Lung (tissue), 17 donors: ENCODE measurements at places on chromosomes 6 and 20. TPM values are rescaled to one million over a fixed set of nuclear protein-coding genes. Genes with fewer than 3 reads are reported as not detected.

BFSP1 gene
- 0.65 TPM for polyA plus RNA-seq

GRCh38 chr6:113526553-113526952, 330.6 kb upstream of the MARCKS start:
- DNase-seq, result no peak

DNA sequence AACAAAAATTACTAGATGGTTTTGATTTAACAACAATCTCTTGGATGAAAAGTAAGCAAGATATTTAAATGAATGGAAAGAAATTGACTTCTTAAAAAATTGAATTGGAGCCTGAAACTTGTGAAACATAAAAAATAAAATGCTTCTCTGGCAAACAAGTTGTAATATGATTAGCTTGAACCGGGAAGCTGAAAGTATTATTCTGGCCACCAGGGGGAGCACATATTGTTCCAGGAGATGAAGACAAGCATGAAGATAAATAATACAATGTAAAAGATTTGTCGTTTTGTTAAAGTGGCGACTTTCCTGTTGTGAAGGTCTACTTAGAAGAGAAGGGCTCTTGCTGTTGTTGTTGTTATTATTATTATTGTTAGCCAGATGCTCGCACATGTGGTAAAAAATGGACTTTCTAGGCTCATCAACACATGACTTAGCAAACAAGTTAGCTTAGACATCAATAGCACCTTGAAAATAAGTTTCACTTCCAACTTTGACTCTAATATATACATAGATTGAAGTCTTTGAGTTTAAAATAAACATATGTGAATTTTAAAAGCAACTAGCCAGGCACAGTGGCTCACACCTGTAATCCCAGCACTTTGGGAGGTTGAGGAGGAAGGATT, 14.2 kb downstream of the PAX1 start:
- DNase-seq, result peak; percentile 68

- DNase-seq, result no peak
Observed at GRCh38 chr6:84615113-84615850, 149.1 kb downstream of the TBX18 start.

BPIFA1 gene
- 13.2 TPM for polyA plus RNA-seq

- DNase-seq, result no peak
Observed at GRCh38 chr6:144725736-144726522, 440.8 kb downstream of the UTRN start.

DNA sequence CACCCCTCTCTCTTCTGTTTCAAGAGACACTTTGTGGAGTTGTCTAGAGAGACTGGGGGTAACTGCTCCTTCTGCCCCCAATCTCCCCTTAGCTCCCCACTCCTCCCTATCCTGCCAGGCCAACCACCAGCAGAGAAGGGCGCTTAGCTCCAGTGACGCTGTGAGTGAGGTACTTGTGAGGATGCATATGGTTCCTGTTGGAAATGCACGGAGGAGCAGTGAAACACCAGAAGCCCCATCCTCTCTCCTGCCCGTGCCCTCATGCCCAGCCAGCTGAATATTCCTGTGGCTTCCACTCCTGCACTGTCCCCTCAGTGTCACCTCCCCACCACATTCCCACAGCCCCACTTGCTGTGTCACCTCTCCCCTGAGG, 11.9 kb downstream of the NT5E start:
- DNase-seq, result no peak

DNA sequence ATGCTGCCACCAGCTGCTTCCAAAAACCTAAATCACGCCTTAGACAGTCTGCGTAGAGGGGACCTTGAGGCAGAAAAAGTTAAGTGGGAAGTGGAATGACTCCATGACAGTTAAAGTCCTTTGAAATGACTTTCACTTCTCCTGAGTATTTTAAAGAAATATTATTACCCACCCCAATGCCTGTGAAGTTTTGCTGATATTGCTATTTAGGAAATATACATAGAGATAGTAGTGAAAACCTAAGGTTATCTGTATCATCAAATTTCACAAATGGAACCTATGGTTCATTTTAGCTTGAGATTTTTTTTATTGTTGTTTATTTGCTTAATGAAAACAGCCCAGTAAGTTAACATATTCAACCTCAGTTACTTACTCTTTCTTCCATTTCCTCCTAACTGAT, 182.1 kb upstream of the FBXL4 start:
- DNase-seq, result no peak

BHLHE23 gene
- polyA plus RNA-seq, result not detected

- no peak for DNase-seq
Observed at GRCh38 chr6:165632194-165632593, 30.8 kb downstream of the PDE10A start.

WFDC12 gene
- polyA plus RNA-seq, result 4.9 TPM

GLP1R gene
- 0.06 TPM for polyA plus RNA-seq

- DNase-seq, result no peak
Observed at GRCh38 chr6:130661077-130661476, 166.1 kb upstream of the SMLR1 start.

DNA sequence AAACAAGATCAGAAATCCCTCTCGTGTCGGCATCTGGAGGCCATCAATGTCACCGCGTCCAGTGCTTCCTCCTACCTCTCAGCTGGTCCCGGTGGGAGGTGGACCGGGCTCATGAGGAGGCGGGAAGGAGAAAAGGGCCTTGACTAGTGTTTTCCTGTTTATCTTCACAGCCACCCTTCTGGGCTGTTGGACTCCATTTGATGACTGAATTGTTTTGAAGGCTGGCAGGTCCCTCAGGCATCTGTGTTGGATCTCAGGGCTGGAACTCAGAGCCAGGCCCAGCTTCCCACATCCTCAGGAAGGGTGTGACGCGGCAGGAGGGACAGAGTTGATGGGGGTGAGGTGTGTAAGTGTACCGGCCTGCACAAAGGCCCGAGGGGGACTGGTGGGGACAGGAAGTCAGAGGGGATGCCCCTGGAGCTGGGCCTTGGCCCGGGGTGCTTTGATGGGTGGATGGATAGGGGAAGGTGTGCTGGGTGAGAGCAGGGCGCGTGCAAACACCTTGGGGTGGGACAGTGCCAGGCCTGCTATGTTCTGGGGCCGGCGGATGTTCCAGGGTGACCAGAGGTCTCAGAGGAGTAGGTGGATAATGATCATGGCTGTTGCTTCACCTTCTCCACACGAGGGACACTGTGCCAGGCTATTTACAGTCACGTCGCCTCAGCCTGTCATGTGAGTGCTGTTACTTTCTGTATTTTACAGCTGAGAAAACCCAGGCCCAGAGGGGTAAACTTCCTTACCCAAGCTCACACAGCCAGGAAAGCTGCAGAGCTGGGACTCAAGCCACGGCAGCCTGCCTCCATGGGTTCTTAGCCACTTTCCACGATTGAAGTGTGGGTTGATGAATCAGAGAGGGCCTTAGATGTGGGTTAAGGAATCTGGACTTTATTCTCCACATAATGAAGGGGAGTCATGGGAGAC, 17.9 kb upstream of the CHMP4B start:
- peak; percentile 30 for DNase-seq

DNA sequence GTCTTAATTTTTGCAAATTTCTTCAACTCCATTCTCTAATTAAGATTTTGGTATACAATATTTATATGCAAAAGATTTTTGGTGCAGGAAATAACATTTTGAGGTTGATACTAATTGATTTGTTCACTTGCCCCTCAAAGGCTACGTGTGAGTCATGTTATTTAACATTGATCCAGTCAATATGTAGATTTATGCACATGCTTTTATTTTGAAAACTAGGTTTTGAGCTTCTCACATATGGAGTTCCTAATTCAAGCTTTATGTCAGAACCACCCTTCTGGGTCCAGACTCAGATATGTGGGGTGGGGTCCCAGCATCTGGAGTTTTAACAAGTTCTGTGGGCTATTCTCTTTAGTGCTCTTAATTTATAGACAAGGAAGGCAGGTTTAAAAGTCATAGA, 13.8 kb downstream of the UTRN start:
- no peak for DNase-seq

DNA sequence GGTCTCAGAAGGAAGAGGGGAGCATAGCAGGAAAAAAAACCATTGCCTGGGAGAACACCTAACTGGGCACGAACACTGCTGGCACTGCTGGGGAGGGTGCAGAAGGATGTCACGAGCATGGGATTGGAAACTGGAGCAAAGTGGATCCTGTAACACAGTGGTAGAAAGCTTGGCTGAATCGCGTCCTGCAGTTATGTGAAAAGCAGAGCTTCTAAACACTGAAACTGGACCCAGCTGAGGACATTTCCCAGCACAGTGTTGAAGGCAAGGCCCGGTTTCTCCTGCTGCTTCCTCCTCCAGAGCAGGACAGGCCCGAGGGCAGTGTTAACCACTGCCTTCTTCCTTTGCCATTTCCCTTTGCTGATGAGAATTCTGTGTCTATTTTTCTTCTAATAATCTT, 6.7 kb downstream of the APMAP start:
- peak; percentile 6 for DNase-seq

GRCh38 chr6:80477591-80477990, 371.1 kb downstream of the BCKDHB start:
- DNase-seq, result no peak

LTA gene
- 0.28 TPM for polyA plus RNA-seq

- DNase-seq, result no peak
Observed at GRCh38 chr6:167748046-167748445, 78.7 kb upstream of the AFDN start.

WFDC9 gene
- not detected for polyA plus RNA-seq

GRCh38 chr6:167996424-167997199, 859 bp upstream of the KIF25 start:
- no peak for DNase-seq

DNA sequence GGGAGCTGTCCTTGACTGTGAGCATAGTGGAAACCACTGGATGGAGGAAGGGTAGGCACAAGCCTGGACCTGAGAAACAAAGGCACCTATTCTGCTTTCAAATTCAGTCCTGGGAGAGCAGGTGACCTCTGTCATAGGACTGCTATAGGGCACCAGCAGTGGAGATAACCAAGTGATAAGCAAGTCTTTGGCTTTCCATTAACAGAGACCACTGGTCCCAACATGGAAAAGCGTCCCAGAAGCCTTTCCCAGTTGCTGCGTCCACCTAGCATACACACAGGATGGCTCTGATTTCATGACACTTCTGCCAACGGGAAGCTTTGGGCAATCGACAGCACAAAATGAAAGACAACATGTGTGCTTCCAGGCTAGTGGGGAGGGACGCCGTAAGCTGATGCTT, 8.9 kb downstream of the SLC22A3 start:
- no peak for DNase-seq

- DNase-seq, result peak; percentile 35
Observed at GRCh38 chr20:46349035-46349741, 40.9 kb upstream of the CDH22 start.

DNA sequence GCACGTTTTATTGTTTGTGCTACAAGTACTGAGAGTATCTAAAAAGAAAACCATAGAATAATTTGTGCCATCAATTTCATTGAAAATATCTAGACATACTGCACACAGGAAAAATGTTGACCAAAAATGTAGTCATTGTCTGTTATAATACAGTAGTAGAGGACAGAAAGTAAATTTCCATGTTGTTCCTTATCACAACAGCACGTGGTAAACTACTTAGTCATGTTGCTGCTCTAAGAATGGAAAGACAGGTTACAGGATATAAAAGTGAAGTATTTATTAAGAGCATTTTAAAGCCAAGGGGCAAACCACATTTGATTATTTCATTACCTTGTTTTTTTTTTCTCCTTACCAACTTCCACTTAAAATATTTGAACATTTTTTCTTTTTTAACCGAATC, 89.0 kb upstream of the CEP85L start:
- DNase-seq, result no peak

DNA sequence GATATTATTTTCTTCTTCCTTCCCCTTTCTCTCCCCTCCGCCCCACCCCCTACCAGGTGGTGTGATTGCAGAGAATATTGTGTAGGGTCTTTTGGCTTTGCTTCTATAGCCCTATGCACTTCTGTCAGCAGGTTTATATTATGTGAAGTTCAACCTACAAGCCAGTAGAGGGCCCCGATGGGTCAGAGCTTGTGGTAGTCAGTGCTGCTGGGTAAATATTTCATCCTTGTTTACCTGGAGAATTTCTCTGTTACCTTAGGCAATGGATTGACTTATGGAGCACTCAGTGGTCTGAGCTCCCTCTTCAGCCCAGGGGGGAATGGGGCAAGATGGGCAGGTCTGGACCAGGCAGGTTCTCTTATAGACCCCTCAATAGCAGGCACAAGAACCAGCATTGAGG, 720.9 kb downstream of the GRIK2 start:
- DNase-seq, result no peak

RFX6 gene
- 0.01 TPM for polyA plus RNA-seq

TFAP2C gene
- polyA plus RNA-seq, result 3.3 TPM

MPIG6B gene
- polyA plus RNA-seq, result 2.3 TPM

DNA sequence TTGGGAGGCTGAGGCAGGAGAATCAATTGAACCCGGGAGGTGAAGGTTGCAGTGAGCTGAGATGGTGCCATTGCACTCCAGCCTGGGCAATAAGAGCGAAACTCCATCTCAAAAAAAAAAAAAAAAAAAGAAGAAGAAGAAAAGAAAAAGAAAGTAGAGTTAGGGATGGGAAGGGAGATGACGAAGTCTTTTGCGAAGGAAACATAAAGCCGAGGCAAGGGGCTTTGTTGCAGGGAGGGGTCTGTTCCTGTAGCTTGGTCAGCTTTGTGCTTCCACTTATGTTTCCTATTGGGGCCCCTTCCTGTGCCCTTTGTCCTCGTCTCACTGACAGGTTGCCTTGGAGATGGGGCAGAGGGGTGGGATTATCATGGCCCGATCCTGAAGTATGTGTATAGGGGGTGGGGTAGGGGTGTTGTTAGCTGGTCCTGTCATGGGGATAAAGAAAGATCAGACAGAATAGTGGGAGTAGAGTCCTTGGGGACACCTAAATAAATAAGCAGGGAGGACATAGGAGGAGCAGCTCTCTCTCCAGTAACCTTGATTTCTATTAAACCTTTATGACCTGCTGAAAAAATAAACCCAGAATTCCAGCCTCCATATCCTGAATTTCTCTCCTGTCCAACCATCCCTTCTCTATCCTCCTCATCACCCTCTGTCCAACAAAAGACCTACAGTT, 1.1 kb upstream of the CLIC1 start:
- DNase-seq, result peak; percentile 70

- DNase-seq, result no peak
Observed at GRCh38 chr6:47403801-47404200, 73.8 kb upstream of the CD2AP start.

SPEF1 gene
- 9.6 TPM for polyA plus RNA-seq

TMC2 gene
- 0.15 TPM for polyA plus RNA-seq

KIF16B gene
- 5.9 TPM for polyA plus RNA-seq

DNA sequence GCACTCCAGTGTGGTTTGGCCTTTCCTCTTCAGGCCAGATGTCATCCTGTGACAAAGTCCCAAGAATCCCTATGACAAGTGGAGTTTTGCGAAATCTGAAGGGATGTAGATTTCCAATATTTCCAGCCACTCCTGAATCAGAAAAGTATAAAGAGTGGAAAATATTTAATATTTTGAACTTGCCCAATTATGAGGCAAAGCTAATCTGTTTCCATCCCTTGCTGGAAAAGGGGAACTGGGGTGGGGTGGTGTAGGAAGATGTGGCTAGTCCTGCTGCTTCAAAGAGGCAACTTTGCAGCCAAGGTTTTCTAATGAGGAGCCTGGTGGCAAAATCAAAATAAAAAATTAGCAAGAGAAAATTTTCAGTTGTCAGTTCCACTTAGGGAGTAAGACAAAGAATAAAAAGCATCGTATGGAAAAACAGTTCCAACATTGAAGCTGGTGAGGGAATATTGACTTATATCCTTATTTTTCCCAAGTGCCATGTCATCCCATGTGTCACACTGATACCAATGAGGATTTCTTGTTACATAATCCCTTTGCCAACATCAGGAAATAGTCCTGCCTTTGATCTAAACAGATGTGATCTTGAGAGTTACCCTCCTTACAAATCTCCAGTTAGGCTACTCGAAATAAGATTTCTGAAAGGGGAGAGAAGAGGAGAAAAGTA, 480.0 kb upstream of the JARID2 start:
- DNase-seq, result no peak

HCRTR2 gene
- polyA plus RNA-seq, result not detected
